ENCODE measurements at places on chromosomes 11 and 22.

DNA sequence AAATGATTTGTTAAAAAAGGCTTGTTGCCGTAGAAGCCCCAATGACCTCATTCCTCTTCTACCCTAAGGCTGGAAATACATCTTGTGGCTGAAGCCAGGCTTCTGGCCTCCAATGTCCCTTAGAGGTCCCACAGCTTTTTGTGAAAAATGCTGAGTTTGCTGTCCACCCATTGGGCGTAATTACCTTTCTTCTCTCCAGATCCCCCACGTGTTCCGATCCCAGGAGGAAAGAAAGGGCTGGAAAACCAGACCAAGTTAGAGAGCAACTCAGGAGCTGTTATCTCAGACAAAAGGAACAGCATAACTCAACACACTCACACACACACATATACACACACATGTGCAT is 154.2 kb downstream of the MIAT start:
- DNase-seq = no peak

DNA sequence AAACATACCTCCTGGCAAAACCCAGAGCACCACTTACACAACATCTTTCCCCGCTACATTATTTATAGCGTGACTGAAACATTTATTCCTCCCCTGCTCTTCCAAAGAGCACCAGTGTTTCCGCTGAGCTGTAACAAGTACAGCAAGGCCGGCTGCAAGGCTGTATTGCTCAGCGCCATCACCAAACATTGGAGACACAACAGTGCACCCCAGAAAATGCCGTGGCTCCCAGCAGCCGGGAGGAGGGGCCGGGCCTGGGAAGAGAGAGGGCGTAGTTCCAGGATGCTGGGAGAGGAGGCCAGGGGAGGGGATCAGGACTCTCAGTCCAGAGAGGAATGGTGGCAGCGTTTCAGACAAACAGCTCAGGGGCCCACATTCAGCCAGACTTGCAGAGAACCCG is 133.2 kb downstream of the DSCAML1 start:
- no peak for DNase-seq

DNA sequence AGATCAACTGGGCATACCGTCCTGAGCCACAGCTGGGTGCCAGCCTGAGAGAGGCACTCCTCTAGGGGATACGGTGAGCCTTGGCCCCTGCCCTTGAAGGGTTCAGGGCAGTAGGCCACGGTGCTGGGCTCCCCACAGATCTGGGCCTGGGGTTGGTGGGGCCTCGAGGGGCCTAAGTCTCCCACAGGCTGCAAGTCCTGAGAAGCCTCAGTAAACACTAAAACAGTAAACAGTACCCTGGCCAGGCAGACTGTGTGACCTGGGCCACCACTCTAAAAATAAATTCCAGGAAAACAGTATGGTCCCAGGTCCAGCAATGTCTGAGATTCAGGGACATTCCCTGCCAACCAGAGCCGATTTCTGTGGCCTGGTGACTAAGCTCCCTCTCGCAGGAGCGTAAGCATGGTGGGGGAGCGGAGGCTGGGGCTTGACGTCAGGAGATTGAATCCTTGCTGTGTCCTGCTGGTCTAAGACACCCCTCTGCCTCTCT is 2.3 kb upstream of the RHOD start:
- peak; percentile 51 for DNase-seq

DNA sequence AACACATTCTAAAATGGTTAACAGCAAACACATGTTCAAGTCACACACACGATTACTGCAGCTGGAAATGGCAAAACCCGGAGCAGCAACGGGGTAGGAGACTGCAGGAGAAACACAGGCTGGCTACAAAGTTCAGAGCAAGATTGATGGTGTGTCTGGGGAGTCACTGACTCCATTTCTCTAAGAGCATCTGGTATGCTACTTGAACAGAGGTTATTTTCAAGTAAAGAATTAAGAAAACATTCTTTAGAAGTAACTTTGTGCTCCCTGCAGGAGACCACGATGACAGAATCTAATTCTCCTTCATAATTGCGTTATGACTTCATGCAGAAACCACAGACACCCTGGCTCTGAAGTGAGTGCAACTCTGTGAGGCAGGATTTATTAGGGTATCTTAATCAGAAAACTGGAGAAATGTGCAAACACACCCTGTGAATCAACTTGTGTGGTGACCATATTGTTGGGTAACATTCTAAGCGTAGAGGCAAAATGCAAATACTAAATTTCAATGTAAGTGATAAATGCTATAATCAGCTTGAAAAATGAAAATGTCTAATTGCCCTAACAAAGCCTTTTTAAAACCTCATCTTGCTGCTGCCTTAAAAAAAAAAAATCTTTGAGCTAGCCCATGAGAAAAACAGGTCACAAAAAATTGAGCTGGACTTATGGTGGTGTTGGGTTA is 303.0 kb downstream of the CADM1 start:
- peak; percentile 79 for DNase-seq

DNA sequence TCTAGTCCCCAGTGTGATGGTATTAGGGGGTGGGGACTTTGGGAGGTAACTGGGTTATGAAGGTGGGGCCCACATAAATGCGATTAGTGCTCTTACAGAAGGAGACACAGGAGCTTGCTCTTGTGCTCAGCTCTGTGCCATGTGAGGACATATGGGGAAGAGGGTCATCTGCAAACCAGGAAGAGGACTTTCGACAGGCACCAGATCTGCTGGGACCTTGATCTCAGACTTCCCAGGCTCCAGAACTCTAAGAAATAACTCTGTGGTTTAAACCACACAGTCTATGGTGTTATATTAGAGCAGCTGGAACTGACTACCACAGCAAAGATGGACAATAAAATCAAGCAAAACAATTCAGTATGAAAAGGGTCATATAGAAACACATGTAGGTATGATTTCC is 26.7 kb downstream of the NNMT start:
- no peak for DNase-seq

DNA sequence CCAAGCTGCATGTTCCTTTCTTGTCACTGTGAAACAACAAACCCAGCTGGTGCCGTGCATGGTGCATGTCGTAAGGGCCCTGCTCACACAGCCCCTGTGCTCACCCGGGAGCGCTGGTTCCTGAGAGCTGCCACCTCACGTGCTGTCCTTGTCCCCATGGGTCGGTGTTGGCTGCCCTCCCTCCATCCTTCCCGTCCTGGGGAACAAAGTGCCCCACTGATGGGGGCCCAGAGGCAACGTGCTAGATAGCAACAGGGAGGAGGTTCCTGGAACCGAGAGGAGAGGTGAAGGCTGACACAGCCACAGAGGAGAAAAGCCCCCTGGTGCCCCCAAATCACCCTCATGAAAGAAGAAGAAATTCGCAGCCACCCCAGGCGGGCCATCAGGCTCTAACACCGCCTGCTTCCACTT is 56.6 kb upstream of the SLC22A12 start:
- no peak for DNase-seq

GRCh38 chr11:88360141-88360540 is 22.6 kb upstream of the CTSC start:
- no peak for DNase-seq

- peak; percentile 63 for DNase-seq
Measured at GRCh38 chr11:88231894-88232482, 56.7 kb upstream of the RAB38 start.

- DNase-seq = no peak
Measured at GRCh38 chr11:18397921-18398320, 3.6 kb downstream of the LDHA start.

DNA sequence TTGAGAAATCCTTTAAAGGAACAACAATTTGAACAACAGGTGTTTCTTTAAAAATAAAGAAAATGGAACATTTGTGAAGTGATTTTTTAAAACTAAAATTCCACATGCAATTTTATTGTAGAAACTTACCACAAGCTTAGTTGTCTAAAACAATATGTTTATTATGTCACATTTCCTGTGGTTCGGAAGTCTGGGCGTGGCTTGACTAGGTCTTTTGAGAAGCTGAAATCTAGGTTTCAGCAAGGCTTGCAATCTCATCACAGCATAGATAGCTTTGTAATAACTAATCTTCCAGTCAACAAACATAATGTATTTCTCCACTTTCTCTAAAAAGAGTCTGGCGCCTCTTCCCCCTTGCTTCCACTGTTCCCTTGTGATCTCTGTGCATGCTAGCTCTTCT is 27.0 kb downstream of the MS4A6A start:
- no peak for DNase-seq

All from AG20443 (cell line).